ENCODE measurements at places on chromosomes 1 and 21. TPM values are rescaled to one million over a fixed set of nuclear protein-coding genes. Genes with fewer than 3 reads are reported as not detected.

GRCh38 chr1:156684227-156684782 is 7.1 kb upstream of the NES start:
- H3K4me1 ChIP-seq = peaks cover 3% of the 10 kb centered on the region
- DNase-seq = no peak
- peaks cover 4% of the 10 kb centered on the region for H3K27me3 ChIP-seq
- no peaks in the 10 kb centered on the region for H3K36me3 ChIP-seq
- no peak overlapping the region for H3K27ac ChIP-seq

DNA sequence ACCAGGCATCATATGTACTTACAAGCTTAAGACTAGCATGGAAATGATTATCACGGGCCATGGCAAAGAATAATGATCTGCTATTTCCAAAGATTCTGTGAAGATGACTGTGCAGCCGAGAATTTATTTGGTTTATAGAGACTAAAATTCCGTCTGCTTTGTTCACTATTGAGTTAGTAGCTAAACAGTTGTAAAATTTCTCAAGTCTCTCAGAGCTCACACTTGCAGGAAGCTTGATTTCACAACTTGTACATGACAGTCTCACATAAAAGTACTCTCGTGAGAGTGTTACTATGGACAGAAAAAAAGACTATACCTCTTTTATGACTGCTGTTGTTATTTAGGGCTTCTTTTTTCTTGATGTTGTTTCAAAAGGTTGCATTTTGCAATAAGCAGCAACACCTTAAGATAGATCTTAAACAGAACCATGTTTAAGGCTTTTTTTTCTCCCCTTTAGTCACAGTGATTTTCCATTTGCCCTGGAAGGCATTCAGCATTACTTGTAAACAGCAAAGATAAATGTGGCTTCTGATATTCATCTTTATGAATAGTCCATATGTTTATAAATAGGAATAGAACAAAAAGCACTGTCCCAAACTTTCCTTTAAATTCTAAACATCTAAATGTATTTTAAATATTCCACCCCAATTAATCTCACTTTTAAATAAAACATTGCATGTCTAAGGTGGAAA is 24.8 kb downstream of the ST6GALNAC5 start:
- DNase-seq = no peak
- no peak overlapping the region for H3K27ac ChIP-seq
- H3K36me3 ChIP-seq = no peaks in the 10 kb centered on the region
- no peaks in the 10 kb centered on the region for H3K4me1 ChIP-seq

GRCh38 chr1:94002046-94002787 is 93.0 kb upstream of the GCLM start:
- no peaks in the 10 kb centered on the region for H3K36me3 ChIP-seq
- H3K27ac ChIP-seq = no peak overlapping the region
- DNase-seq = no peak
- no peaks in the 10 kb centered on the region for H3K4me1 ChIP-seq
- H3K27me3 ChIP-seq = no peaks in the 10 kb centered on the region

CFHR5 gene
- total RNA-seq = not detected

Measured in naive thymus-derived CD4-positive, alpha-beta T cell (primary cell).